ENCODE measurements at places on chromosomes 2 and 18.

- no peak for DNase-seq
Measured at GRCh38 chr2:200051611-200051945, 96.2 kb downstream of the MAIP1 start.

DNA sequence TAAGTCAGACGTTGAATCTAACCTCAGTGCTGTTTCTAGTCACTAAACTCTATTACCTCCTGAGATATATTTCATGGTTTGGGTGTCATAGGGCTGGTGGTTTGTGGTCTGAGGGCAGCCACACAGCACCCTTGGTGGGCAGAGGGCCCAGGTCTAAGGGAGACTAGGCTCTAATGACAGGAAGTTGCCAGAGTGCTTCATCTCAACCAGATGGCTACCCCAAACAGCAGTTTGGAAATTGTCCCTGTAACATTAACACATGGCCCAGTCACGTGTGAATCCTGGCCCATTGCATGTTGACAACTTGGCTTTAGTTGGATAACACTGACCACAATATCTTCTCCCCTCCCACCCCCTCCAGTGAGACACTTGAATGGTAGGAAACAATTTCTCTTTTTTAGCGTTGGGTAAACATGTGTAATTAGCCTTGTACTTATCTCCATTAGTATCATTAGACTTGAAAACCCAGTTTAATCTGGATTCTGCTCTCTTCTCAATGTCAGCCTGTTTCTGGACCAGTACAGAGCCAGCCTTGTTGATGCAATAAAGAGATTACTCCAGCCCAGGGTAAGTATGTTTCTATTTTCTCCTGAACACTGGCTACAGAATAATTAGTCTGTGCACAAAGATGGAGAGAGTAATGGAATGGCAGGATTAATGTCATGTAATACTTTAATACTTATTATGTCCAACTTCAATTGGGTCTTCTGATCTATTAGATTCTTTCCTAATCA, 187.8 kb upstream of the SIX3 start:
- DNase-seq = no peak

- DNase-seq = no peak
Measured at GRCh38 chr2:38966678-38967077, 77.0 kb downstream of the ARHGEF33 start.

DNA sequence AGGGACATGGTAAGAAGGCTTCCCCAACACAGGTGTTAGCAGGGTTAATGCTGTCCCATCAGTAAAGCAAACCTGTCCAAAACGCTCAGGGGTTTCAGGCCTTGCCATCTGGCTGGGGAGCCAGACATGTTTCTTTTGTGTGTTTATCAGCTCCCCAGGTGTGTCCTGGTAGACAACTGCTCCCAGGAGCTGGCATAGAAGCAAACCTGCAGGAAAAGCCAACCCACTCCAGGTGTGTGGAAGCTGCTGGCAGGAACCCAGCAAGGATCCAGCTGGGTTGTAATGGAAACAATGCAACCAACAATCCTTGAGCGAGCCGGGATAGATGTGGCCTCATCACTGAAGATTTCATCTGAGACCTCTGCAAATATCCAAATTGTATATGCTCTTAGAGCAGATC, 123.1 kb downstream of the RAB3GAP1 start:
- DNase-seq = no peak

GRCh38 chr2:138615257-138615656, 113.7 kb downstream of the SPOPL start:
- no peak for DNase-seq

GRCh38 chr18:45687621-45688020, 36.4 kb upstream of the SLC14A1 start:
- DNase-seq = no peak

GRCh38 chr2:121539750-121540469, 9.2 kb downstream of the RNU4ATAC start:
- no peak for DNase-seq

DNA sequence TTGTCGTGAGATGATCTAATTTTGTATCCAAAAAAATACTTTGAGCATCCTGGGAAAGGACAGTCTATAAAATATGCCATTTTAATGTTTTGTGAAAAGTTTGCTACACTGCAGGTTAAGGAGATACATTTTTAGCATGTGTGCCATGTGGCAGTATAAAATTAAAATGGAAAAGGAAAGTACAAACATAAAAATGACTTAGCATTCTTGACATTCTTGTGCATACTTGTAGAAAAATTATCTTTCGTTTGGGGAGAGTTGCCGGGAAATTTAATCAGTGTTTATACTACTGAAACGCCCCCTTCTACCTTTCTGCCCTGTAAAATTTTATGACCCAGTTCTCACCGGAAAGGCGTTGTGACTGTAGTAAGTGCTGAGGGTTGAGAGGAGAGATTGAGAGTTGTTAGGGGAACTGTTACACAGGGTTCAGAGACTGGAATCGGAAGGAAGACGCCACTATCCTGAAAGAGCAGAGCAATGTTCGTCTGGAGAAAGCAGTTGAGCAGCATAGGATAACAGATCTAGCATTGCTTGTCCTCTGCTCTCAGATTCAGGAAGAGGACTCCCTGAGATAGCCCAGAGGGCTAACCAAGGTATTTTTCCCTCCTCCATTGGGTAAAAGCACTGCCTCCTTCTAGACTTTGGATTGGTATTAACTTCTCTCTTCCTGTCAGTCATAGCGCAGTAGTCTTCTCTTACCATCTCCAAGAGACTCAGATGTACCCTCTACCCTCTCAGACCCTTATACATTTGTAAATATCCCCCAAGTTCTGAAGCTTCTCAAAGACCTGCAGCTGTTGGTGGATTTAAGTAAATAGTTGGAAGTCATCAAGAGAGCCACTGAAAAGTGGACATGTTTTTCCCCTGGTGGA, 2.7 kb downstream of the CDH20 start:
- DNase-seq = no peak

GRCh38 chr2:129849559-129850160, 129.8 kb upstream of the RAB6C start:
- peak; percentile 68 for DNase-seq

GRCh38 chr2:140344838-140345237, 1564.6 kb upstream of the NXPH2 start:
- no peak for DNase-seq

GRCh38 chr18:70578480-70578879, 289.6 kb downstream of the SOCS6 start:
- DNase-seq = no peak

DNA sequence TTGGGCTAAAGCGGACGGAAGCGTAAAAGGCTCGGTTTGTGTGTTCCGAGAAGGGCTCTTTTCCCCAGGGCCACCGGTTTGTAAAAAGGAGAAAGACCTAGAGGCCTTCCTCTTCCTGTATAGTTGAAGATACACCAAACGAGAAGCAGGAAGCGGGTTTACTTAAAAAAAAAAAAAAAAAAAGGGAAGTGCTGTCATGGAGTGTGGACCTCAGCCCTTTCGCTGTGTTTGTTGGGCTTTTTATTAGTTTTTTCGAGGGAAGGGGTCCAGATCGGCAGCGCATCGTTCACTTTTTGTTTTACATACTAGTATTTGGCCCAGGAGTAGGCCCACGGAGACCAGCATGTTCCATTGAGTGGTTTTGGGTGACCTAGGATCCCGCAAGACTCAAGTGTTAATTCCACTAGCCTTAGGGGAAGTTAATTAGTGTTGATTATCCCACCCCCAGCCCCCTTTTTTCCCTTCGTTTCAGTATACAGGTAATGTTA, 676 bp downstream of the ACTR2 start:
- no peak for DNase-seq

DNA sequence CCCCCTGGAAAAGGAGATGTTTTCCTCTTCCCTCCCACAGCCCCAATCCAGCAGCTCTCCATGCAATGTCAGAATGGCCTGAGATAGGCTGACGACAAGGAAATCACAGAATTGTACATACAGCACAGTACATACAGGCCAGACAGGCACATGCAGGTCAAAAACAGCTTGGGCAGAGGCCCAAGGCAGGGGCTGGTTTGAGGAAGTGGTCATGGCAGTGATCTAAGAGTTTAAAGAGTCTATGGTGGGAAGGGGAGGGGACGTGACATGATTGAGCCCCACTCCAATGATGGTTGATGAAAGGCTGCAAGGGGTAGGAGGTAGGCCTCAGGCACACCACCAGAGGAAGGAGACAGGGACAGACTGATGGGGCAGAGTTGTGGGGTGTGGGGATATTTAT, 4.3 kb downstream of the DCTN1 start:
- DNase-seq = no peak

DNA sequence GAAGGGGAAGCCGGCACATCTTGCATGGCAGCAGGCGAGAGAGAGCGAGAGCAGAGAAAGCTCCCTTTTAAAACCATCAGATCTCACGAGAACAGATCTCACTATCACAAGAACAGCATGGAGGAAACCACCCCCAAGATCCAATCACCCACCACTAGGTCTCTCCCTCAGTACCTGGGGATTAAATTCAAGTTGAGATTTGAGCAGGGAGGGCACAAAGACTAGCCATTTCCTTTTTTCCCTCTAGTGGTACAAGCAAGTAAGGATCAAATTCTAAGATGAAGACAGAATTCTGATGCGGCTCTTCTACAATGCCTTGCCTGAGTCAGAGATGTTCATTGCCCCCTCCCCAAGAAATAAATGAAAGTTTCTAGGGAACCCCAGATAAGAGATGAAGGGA, 45.6 kb upstream of the ANKRD44 start:
- no peak for DNase-seq

- DNase-seq = no peak
Measured at GRCh38 chr2:191941376-191941929, 94.6 kb upstream of the CAVIN2 start.

- no peak for DNase-seq
Measured at GRCh38 chr2:37005118-37005868, 39.0 kb upstream of the STRN start.

- no peak for DNase-seq
Measured at GRCh38 chr18:70132999-70133398, 72.5 kb downstream of the RTTN start.

GRCh38 chr2:95350368-95350767, 52.1 kb upstream of the FAHD2A start:
- DNase-seq = no peak
